ENCODE measurements at places on chromosomes 3 and 15.

GRCh38 chr3:21447476-21448151, 303.4 kb downstream of the ZNF385D start:
- no peak for DNase-seq

DNA sequence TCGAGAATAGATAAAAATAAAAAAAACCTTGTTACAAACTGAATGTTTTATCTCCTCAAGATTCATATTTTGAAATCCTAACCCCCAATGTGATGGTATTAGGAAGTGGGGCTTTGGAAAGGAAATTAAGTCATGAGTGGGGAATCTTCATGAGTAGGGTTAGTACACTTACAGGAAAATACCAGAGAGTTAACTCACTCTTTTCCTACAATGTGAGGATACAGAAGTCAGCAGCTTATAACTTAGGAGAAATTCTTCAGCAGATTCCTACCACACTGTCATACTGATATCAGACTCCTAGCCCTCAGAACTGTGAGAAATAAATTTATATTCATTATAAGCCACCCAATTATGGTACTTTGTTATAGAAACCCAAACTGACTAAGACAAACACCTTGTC, 453.1 kb downstream of the GBE1 start:
- DNase-seq = no peak

GRCh38 chr3:177750436-177750835, 553.2 kb upstream of the TBL1XR1 start:
- DNase-seq = no peak

DNA sequence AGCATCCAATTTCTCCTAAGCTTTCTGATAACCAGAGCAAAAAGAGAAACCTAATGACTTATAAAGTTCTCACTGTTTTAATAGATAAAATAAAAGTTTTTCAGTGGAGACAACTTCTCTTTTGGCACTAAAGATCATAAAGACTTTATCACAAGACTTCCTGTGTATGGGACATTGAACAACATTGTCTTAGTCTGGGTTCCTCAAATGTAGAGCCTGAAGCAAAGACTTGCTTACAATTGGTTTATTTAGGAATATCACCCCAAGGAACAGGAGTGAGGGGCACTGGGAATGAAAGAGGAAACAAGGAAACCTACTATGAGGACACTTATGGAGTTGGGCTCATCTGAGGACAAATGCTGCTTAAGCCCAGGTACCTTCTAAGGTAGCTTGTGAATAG, 127.4 kb downstream of the B3GALNT1 start:
- DNase-seq = no peak

DNA sequence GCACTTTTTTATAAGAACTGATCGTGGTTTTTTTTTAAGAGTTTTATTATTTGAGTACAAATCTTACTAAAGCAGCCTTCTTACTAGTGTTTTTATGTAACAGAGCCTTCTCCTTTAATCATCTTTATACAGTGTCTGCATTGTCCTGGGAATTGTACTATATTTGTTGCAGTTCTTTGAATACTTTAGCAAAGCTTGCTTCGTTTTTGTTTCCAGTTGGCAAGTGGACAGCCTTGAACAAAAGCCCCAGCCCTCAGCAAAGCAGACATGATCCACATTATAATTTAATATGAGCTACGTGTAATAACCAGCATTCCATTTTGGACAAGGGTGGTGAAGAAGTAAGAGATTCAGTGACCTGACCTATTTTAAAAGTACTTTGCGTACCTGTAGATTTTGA, 112.2 kb upstream of the FLNB start:
- DNase-seq = no peak

- DNase-seq = no peak
These were observed 106.3 kb upstream of the PRICKLE2 start for GRCh38 chr3:64331605-64332004.

- DNase-seq = no peak
These were observed 4.6 kb upstream of the SIN3A start for GRCh38 chr15:75455982-75456531.

DNA sequence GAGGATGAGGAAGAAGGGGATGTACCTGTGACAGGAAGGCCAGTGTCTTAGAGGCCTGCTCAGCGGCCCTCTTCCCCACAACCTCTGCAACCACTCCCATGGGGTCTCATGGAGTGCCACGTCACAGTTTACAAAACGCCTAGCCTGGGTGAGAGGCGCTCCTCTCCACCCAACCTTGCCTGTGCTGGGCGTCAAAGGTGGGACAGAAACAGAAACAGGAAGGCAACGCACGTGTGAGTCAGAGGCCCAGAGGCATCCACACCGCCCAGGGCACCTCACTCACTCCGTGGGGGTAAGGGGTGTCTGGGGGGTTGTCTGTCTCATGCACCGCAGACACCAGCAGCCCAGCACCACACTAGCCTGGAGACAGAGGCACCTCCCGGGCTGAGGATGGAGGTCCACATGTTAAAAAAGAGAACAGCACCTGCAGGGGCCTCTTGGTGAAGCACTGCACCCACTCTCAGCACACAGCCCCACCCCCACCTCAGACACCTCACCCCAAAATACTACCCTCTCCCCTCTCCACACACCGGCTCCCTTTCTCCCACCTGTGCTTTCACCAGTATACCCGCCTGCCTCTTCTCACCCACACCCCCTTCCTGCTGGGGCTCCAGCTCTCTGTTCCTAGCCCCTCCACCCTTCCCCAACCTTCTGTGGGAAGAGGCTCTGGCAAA, 4.7 kb upstream of the CALML4 start:
- DNase-seq = peak; percentile 27

DNA sequence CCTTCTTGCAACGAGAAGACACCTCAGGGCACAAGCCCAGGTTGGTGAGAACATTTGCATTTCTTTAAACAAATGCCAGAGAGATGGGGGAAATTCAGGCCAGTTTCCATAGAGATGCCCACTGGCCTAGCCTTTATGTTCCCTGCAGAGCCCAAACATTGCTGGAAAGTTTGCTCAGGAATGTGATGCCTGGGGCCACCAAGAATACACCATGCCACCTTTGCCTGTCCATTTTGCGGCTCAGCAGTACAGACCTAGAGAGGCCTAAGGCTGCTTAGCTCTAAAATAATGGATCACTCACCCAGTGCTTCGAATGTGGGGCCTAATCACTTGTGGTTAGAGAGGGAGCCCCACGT, 210.0 kb downstream of the RPLP1 start:
- DNase-seq = no peak

- peak; percentile 94 for DNase-seq
These were observed 217.1 kb upstream of the TPRG1 start for GRCh38 chr3:188954590-188955208.

DNA sequence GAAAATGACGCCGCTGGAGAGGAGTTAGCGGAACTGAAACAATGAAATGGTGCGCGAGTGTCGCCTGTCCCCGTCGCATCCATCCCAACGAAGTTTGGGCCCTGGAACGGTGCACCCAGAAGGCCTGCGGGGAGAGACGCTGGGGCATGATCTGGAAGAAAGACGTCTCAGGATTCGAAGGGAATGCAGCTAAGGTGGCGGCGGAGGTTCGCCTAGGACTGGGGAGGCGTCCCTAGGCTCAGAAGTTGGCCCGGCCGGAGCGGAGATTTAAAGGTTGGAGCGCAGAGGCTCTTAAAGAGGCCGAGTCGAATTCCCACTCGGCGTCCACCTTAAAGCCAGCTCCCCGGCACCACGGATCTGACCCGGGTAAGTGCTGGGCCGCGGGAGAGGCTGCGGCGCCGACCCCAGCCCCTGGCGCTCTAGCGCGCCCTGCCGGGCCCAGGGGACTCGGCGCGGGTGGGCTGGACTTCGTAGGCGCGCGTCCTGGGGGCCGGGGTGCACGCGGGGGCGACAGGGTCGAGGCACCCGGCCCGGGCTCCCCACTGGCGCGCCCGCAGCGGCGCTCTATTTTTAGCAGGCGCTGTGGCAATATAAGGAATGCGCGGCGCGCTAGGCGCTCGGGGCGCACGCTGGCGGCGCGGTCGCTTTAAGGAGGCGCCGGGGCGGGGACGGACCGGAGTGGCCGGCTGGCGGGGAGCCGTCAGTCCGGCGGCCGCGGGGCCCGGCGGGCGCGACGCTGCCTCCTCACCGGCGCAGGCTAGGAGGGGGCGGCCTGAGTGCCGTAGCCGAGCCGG, at the start of gene MRAS:
TSS of gene MRAS (plus strand) at position 620 of the 794 bp plus-strand sequence. CDS start 24,305 bp downstream, outside the sequence.
- DNase-seq = peak; percentile 71

- no peak for DNase-seq
These were observed 781.2 kb upstream of the NR2F2 start for GRCh38 chr15:95549168-95549738.

- DNase-seq = no peak
These were observed 774.4 kb downstream of the ROBO1 start for GRCh38 chr3:78993375-78993774.

- no peak for DNase-seq
These were observed 64.0 kb downstream of the CHST2 start for GRCh38 chr3:143183665-143183964.

- peak; percentile 15 for DNase-seq
These were observed 96.3 kb downstream of the ZNF385D start for GRCh38 chr3:21654662-21655061.

All from MCF 10A (cell line).